Progenitor cell of endocrine pancreas (in vitro differentiated cells): ENCODE measurements at places on chromosomes 13 and 19.

- H3K27ac ChIP-seq, result no peak overlapping the region
- DNase-seq, result no peak
- H3K4me3 ChIP-seq, result no peak overlapping the region
Observed at GRCh38 chr13:112972867-112973576, 4.0 kb downstream of the MCF2L start.

DNA sequence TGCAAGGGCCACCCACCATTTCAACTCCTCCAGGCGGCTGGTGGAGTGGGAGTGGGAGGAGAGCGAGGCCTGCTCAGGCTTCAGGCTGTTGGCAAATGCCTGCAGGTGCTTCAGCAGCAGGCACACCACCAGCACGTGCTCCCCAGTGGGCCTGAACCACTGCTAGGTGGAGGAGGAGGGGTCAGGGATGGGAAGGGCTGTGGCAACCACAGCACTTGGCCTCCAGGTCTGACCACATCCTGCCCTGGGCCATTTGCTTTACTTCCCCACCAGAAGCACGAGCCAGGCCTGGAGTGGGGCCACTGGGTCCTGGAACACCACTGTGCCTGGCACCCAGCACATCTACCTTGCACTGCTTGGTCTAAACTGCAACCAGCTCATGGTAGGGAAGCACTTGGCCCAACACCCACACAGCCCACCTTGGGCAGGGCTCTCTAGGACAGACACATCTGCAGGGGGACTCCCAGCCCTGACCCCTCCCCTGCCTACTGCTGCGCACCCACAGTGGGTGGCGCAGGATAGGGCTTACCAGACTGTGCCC lies 26.2 kb downstream of the TUBA3C start:
- no peaks in the 10 kb centered on the region for H3K27me3 ChIP-seq
- peaks cover 4% of the 10 kb centered on the region for H3K36me3 ChIP-seq
- H3K4me3 ChIP-seq, result no peak overlapping the region
- DNase-seq, result no peak

GRCh38 chr19:6608940-6609339 lies 18.0 kb upstream of the CD70 start:
- no peak overlapping the region for H3K27ac ChIP-seq
- H3K36me3 ChIP-seq, result no peaks in the 10 kb centered on the region
- no peak overlapping the region for H3K4me3 ChIP-seq
- peaks cover 13% of the 10 kb centered on the region for H3K27me3 ChIP-seq
- DNase-seq, result no peak

DNA sequence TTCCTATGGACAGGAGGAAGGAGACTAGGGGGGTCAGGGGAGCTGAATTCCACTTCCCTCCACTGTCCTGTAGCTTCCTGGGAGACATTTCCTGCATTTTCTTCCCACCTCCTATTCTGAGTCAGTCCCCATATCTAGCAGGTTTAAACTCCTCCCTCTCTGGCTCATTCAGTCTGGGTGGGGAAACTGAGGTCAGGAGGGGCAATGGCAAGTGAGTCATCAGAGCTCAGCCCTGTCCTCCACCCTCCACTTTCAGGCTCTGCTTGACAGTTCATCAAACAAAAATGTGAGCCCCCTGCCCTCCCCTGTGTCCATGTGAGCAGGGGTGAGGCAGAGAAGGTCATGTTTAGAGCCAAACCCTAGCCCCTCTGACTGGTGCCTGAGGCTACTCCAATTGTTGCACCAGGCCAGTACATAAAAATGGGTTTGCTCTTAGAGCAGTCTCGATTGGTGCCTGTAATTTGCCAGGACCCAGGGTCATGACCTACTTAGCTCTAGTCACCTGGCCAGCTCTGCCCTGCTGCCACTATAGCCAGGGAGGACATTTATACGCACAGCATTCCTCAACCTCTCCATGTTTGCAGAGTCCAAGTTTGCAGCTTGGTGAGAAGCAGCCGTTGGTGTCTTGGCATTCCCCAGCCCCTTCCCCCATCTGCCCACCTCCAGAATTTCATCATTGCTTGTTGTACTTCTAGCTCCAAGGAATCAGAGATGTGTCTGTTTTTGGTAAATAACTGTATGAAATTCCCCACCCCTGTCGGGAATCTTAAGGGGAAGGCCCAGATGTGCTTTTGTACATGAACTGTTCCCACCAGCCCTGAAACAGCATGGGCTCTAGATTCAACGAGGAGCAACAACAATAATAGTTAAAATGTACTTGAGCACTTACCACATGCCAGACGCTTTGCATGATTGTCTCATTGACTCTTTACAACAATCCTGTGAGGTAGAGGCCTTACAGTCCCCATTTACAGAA lies 20.7 kb downstream of the SAMD4B start:
- H3K27me3 ChIP-seq, result no peaks in the 10 kb centered on the region
- peaks cover 18% of the 10 kb centered on the region for H3K36me3 ChIP-seq
- no peak for DNase-seq

DNA sequence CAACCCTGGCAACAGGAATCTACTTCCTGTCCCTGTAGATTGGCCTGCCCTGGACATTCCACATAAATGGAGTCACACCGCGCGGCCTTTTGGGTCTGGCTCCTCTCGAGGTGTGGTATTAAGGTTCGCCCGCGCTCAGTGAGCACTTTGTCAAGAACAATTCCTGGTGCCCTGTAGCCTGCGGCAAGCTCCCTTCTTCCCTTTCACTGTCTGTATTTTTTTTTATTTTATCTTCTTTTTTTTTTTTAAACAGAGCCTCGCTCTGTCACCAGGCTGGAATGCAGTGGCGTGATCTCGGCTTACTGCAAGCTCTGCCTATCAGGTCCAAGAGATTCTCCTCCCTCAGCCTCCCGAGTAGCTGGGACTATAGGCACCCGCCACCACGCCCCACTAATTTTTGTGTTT lies 28.3 kb downstream of the PEX11G start:
- peaks cover 23% of the 10 kb centered on the region for H3K36me3 ChIP-seq
- no peak overlapping the region for H3K4me3 ChIP-seq
- H3K27me3 ChIP-seq, result no peaks in the 10 kb centered on the region
- DNase-seq, result no peak
- no peaks in the 10 kb centered on the region for H3K4me1 ChIP-seq

GRCh38 chr13:106234636-106235035 lies 300.8 kb downstream of the EFNB2 start:
- H3K4me1 ChIP-seq, result peaks cover 7% of the 10 kb centered on the region
- H3K27ac ChIP-seq, result no peak overlapping the region
- no peaks in the 10 kb centered on the region for H3K27me3 ChIP-seq
- H3K36me3 ChIP-seq, result no peaks in the 10 kb centered on the region

- no peak for DNase-seq
- no peaks in the 10 kb centered on the region for H3K27me3 ChIP-seq
- peak overlapping the region; percentile 94 for H3K4me3 ChIP-seq
- H3K4me1 ChIP-seq, result peaks cover 31% of the 10 kb centered on the region
- H3K27ac ChIP-seq, result peak overlapping the region; percentile 100
Observed at GRCh38 chr19:52190487-52191293, 838 bp downstream of the PPP2R1A start.

DNA sequence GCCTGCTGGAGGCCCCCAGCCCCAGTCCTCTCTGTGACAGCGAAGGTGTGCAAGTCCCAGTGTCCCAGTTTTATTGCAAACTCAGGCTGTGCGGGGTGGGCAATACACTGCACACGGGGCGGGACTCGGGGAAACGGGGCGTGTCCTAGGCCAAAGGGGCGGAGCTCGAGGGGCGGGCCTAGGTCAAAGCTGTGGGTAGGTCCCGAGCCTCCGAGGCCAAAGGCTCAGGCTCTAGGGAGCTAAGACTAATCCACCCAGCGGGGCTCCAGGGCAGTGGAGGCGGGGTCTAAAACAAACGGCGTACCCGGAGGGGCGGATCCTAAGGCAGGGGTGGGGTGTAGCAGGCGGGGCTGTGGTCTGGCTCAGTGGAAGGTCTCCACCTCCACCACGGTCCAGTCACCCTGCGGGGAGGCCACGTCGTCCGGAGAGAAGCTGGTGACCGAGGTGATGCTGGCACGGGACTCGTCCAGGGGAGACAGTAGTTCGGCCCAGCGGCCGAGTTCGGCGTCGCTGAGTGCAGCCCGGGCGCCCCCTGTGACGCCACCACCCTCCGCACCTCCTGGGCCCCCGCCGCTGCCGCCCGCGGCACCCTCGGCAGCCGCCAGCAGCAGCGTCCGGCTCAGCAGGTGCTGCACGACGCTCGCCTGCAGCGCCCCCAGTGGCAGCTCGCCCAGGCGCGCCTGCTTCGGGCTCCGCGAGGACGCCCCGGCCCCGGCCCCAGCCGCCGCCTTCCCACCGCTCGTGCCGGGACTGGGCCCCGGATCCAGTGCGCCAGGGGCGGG lies 5.3 kb downstream of the PRR36 start:
- H3K36me3 ChIP-seq, result peaks cover 12% of the 10 kb centered on the region
- peaks cover 29% of the 10 kb centered on the region for H3K27me3 ChIP-seq
- H3K4me1 ChIP-seq, result peaks cover 9% of the 10 kb centered on the region
- no peak overlapping the region for H3K4me3 ChIP-seq
- no peak overlapping the region for H3K27ac ChIP-seq

- H3K36me3 ChIP-seq, result peaks cover 3% of the 10 kb centered on the region
- no peaks in the 10 kb centered on the region for H3K27me3 ChIP-seq
- H3K4me3 ChIP-seq, result no peak overlapping the region
Observed at GRCh38 chr19:57075801-57076492, 43.8 kb upstream of the USP29 start.

GRCh38 chr19:35105411-35106290 lies 10.0 kb upstream of the FXYD3 start:
- no peak for DNase-seq
- no peak overlapping the region for H3K27ac ChIP-seq
- H3K4me3 ChIP-seq, result no peak overlapping the region
- H3K36me3 ChIP-seq, result no peaks in the 10 kb centered on the region
- H3K27me3 ChIP-seq, result no peaks in the 10 kb centered on the region

- H3K4me3 ChIP-seq, result no peak overlapping the region
- no peak for DNase-seq
- H3K4me1 ChIP-seq, result peaks cover 42% of the 10 kb centered on the region
- H3K27me3 ChIP-seq, result no peaks in the 10 kb centered on the region
Observed at GRCh38 chr13:49098198-49098597, 121.9 kb upstream of the MLNR start.

- H3K27ac ChIP-seq, result no peak overlapping the region
- H3K36me3 ChIP-seq, result no peaks in the 10 kb centered on the region
- peaks cover 5% of the 10 kb centered on the region for H3K27me3 ChIP-seq
Observed at GRCh38 chr19:1079566-1080111, 12.7 kb downstream of the ARHGAP45 start.

DNA sequence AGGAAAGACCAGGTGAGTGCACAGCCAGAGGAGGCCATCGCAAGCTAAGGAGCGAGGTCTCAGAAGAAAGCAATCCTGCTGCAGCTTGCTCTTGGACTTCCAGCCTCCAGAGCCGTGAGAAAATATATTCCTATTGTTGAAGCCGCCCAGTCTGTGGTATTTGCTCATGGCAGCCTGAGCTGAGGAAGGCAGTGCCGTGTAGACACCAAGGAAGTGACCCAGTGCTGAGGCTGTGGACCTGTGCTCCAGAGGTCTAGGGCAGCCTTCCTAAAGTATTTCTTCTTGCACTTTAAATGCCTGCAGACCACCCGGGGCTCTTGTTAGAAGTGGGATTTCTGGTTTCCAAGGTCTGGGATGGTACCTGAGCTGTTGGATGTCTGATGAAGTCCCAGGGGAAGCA lies 158.5 kb upstream of the KL start:
- H3K4me1 ChIP-seq, result no peaks in the 10 kb centered on the region
- DNase-seq, result no peak
- no peak overlapping the region for H3K4me3 ChIP-seq
- no peaks in the 10 kb centered on the region for H3K27me3 ChIP-seq
- H3K27ac ChIP-seq, result no peak overlapping the region
- no peaks in the 10 kb centered on the region for H3K36me3 ChIP-seq

DNA sequence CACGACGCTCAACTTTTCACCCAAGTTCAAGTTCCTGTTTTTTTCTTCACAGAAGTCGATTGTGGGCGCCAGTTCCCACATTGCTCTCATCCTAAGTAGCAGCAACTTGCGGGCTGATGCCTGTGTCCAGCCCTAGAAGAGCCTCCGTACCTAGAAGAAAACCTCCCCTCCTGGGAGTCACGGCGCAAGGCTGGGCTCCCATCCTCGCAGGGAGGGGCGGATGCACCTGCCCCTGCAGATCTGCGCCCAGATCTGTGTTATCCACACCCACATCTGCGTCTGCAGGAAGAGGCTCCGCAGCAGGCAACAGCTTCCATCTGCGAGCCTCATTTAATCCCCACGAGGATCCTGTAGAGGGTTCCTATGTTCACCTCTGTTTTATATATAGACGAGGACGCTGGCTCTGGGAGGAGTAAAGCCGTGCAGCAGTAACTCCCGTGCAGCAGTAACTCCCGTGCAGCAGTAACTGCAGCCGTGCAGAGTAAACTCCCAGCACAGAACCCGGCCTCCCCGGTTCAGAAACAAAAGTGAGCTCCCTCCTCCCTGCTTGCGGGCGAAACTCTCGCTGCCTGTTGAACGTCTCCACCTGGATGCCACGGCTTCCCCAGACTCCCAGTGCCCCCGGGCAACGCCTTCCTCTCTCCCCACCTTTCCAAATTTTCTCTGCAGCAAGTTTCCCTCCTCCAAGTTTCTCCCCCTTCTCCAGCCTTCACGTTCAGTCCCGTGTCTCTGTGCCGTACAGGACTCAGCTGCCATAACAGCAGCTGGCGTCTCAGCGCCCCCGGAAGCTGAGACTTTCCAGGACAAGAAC lies 23.5 kb upstream of the LAIR1 start:
- H3K27ac ChIP-seq, result peak overlapping the region; percentile 69
- DNase-seq, result no peak
- no peaks in the 10 kb centered on the region for H3K36me3 ChIP-seq
- H3K27me3 ChIP-seq, result peaks cover 52% of the 10 kb centered on the region
- no peak overlapping the region for H3K4me3 ChIP-seq

DNA sequence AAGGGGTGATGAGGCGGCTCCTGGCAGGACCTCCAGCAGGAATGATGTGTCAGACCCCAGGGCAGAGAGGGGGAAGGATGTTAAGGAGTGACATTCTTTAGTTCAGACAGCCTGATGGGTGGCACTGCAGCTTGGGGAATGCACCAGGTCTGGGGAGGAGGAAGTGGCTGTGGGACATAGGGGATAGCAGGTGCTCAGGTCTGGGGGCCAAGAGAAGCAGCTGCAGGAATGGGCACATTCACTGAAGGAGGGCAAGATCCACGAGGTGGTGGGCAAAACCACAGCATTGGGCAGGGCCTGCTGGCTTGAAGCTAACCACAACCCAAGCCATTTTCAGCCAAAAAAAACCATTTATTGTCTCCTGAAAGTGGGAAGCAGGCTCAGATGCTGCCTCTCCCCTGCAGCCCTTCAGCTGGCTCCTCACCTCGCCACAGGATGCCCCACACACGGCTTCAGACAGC lies 26.5 kb downstream of the COMP start:
- peaks cover 4% of the 10 kb centered on the region for H3K36me3 ChIP-seq
- no peaks in the 10 kb centered on the region for H3K4me1 ChIP-seq
- H3K27ac ChIP-seq, result no peak overlapping the region
- no peaks in the 10 kb centered on the region for H3K27me3 ChIP-seq

DNA sequence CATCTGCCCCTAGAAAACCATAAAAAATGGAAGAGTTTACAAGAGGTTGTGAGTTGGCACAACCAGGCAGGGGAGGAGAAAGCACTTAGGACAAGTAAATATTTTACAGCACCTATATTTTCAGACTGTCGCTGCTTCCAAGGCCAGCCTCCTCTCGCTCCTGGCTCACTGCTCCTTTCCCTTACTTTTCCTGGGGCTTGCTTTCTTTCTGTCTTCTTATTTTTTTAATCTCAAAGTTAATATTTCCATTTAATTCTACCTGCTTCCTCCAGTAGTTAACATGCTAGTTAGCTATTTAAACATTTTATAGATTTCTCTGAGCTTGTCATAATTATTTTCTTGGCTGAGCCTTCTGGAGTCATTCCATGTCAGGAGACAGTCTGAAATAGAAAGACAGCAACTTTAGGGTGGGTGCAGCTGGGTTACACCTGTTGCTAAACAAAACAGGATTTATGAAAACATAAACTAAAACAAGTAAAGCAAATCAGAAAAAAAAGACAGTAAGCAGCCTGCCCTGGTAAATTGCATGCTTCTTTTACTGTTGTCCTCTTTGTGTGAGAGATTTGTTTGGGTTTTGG lies 330.1 kb downstream of the DLEU7 start:
- peaks cover 1% of the 10 kb centered on the region for H3K36me3 ChIP-seq
- H3K27me3 ChIP-seq, result no peaks in the 10 kb centered on the region
- H3K4me1 ChIP-seq, result peaks cover 13% of the 10 kb centered on the region
- no peak overlapping the region for H3K27ac ChIP-seq
- no peak overlapping the region for H3K4me3 ChIP-seq
